ENCODE measurements at places on chromosomes 1 and 21.
A peak's percentile ranks its signal among the peaks of the same experiment; 100 is the strongest.

DNA sequence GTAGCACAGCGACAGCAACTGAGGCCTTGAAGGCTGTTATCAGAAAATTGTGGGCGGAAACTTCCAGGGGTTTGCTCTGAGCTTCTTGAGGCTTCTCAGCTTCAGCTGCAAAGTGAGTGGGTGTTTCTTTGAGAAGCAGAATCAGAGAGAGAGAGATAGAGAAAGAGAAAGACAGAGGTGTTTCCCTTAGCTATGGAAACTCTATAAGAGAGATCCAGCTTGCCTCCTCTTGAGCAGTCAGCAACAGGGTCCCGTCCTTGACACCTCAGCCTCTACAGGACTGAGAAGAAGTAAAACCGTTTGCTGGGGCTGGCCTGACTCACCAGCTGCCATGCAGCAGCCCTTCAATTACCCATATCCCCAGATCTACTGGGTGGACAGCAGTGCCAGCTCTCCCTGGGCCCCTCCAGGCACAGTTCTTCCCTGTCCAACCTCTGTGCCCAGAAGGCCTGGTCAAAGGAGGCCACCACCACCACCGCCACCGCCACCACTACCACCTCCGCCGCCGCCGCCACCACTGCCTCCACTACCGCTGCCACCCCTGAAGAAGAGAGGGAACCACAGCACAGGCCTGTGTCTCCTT, at the start of gene FASLG:
FASLG (plus strand) TSS at position 233 of the 583 bp plus-strand sequence; CDS start at position 332, 99 bp downstream.
- no peak for DNase-seq

DNA sequence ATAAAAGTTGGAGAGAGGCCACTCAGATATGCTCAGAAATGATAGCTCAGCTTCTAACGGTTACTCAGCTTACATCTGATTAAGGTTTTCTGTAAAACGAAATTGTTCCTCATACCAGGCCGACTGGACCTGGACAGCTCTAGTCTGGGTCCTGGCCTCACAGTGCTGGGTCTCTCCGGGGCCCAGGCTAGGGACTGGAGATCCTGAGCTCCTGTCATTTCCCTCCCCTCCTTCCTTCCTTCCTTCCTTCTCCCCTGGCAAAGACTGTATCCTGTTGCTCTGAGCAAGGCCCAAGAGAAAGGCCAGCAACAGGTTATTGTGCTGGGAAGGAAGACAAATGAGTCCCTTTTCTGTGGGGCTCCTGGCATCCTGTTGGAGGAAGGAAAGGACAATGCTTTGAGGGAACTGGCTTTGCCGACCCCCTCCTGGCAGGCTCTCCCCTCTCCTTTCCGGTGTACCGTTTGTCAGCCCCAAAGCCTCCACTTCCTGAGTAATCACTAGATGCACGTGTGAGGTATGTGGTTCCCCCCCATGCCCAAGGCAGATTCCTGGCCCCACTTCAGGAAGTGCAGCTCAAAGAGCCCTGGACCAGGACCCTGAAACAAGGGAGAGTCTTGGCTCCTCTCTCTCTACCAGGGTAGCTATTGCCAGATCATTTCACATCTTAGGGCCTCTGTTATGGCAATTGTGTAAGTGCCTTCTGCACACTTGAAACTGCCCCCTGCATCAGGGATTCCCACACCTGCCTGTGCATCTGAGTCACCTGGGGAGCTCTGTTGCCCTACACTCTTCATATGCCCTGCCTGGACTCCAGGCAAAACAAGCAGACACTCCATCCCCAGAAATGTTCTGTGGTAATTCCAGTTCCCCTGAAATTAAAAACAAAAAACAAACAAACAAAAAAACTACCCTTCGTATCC, 212.7 kb upstream of the FGGY start:
- DNase-seq, result no peak

DNA sequence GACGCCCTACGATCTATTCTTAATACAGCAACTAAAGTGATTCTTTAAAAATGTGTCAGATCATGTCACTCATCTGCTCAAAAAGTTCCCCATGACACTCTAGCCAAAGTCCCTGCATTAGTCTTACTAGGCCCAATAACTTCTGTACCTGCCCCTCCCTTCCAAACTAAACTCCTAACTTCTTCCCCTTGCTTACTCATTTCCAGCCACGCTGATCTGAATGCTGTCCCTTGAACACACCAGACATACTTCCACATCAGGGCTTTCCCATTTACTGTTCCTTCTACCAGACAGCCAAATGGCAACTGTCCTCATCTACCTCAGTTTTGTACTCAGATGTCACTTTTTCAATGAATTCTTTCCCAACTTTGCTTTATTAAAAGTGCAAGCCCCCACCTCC, 1.2 kb downstream of the PPT1 start:
- no peak for DNase-seq

GRCh38 chr1:245893025-245893424, 614.1 kb downstream of the SMYD3 start:
- DNase-seq, result no peak

- no peak for DNase-seq
These were observed 66.8 kb downstream of the SASS6 start for GRCh38 chr1:100065969-100066227.

GRCh38 chr21:29513535-29513934, 214.8 kb downstream of the BACH1 start:
- DNase-seq, result no peak

DNA sequence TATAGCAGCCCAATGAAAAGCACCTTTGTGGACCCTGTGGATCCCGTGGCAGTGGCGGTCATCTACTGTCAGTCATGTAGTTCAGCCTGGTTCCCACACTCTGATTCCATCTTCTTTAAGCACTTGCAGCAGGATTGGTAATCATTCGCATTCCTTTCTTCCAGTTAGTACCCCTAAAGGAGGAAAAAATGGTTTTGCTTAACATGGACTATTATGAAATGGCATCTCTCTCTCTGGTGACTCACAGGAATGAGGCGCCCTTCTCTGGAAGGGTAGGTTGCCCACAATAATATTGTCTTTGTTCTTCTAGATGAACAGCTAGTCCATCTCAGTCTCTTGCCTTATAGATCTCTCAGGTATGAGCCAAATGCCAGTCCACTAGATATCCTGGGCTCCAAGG, 127.9 kb upstream of the MROH9 start:
- DNase-seq, result no peak

- peak; percentile 78 for DNase-seq
These were observed 16.1 kb upstream of the STMN1 start for GRCh38 chr1:25922056-25922970.

DNA sequence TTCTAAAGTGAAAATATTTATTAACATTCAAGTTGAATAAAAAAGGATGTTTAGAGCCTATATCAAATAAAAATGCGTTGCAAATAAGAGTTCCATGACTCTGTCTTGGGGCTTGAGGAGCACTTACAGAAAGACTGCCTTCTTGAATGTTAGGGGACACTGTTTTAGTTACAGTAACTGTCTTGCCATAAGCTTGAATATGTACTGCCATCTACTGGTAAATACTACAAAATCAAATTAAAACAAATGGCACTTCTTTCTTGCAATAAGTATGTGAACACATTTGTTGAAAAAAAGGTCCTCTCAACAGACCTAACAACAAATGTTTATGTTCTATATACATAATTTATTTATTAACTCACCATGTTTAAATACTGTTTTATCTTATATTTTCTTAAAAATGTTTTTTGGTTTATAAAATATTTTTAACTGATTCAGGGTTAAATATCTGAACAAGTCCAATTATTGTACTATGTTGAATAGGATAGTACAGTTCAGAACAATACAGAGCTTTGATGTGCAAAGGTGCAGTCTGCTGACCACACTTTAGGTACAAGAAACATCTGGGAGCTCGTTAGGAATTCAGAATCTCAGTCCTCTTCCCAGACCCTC, 199.5 kb downstream of the LRRIQ3 start:
- peak; percentile 3 for DNase-seq

DNA sequence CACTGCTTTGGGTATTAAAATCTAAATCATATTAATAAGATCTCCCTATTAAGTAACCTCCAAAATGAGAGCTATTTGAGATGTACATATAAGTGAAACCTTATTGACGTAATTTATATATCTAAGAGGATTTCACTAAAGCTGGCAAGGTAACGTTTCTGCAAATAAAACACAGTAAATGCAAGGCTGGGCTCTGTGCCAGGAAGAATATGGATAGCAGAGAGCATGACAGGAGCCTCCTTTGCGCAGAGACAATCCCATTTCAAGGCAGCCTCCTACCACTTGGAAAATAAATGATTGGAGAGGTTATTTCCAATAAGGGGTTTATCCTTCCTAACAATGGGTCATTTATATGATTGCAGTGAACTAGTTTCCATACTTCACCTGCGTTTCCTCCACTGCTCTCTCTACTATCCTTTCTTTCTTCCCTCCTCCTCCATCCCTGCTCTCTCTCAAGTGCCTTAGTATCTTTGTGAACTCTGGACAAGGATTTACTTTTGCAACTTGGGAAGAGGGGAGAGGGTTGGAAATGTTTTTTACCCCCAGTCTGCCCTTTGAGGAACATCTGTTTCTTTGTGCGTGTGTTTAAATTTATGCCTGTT, 3.0 kb upstream of the NFIA start:
- peak; percentile 22 for DNase-seq

DNA sequence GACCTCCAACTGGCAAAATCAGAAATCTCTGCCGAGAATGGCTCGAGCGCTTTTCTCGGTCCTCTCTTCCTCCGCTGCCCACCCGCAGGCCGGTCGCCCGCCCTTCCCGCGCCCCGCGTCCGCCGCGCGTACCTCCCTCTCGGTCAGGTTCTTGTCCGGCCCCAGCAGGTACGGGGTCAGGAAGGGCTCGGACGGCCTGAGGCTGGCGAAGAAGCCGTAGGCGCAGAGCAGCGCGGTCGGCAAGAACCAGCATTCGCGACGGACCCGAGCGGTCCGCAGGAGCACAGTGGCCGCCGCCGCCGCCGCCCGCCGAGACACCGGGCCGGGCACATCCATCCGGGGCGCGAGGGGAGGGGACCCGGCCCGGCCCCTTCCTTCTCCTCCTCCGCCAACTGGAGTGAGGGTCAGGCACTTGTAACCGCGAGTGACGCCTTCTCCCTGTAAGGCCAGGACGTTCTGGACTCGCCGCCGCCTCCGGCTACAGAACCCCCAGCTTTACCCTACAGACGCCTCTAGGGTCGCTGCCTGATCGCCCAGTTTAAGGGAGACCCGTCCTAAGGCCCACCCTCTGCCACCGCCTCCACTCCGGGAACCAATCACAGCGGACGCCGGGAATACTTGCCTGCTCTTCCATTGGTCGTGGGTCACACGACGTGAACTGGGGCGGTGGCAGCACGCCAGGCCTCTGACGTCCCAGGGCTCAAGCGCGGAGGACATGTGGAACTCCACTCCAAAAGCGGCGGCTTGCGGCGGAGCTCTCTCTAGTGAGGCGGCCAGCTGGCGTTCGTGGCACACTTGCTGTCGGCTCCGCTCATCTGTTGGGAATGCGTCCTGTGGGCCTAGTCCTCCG, at the start of gene SLC19A2:
SLC19A2 (minus strand) TSS at position 514 of the 850 bp plus-strand sequence; CDS start at position 336, 178 bp downstream.
- peak; percentile 99 for DNase-seq

GRCh38 chr21:36087362-36088138, 17.7 kb downstream of the CBR1 start:
- DNase-seq, result no peak

GRCh38 chr1:4062560-4062959, 162.5 kb upstream of the C1orf174 start:
- DNase-seq, result no peak

GRCh38 chr1:246949956-246950355, 18.2 kb upstream of the AHCTF1 start:
- no peak for DNase-seq

DNA sequence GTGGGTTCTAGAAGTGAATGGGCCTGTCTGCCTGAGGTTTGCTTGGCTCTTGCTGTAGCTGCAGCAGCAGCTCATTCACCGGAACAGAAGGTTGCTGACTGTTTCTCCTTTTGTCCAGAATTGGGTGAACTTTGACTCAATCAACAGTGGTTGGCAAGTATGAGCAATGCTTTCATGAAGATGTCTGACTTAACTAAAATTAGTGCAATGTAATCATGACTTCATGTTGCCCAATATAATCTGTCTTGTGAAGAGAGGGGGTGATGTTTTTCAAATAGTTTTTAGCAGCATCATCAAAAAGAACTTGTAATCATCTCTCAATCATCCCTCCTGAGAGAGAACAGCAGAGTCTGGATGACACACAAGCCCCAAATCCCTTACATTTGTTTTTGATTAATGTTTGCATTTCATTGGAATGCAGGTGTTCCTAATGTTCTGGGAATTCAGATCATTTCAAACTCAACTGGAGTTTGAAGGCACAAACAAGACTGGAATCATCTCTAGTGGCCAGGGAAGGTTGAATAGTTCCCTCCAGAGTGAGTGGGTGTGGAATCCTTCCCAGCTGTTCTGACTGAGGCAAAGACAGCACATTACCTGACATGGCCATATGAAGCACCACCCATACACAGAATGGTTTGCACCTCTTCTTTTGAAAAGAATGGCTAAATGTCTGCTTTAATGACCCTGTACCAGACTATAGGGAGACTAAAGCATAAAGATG, 82.9 kb downstream of the HLX start:
- DNase-seq, result no peak

GRCh38 chr1:15944308-15945010, 31.4 kb downstream of the ZBTB17 start:
- no peak for DNase-seq

DNA sequence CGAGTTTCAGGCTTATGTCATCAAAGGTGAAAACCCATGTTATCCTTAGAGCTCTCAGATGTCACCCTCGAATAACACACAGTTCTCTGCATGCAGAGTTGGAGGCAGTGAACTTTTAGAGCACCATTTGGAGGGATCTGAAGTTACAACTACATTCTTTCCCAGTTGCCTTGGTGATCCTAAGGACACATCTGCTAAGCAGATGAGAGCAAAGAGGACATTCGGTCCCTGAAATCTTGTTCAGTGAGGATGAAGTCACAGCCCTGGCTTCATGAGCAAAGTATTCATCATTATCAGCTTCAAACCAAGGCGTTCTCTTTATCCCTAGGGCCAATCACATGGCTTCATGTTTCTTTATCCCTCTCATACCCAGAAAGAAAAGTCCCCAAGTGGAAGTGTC, 23.1 kb upstream of the MCOLN2 start:
- DNase-seq, result no peak

GRCh38 chr1:156999596-157000320, 45.8 kb downstream of the ARHGEF11 start:
- DNase-seq, result no peak

- DNase-seq, result no peak
These were observed 689 bp upstream of the ZNF644 start for GRCh38 chr1:91022518-91022929.

GRCh38 chr1:14949270-14949835, 204.2 kb upstream of the TMEM51 start:
- no peak for DNase-seq

DNA sequence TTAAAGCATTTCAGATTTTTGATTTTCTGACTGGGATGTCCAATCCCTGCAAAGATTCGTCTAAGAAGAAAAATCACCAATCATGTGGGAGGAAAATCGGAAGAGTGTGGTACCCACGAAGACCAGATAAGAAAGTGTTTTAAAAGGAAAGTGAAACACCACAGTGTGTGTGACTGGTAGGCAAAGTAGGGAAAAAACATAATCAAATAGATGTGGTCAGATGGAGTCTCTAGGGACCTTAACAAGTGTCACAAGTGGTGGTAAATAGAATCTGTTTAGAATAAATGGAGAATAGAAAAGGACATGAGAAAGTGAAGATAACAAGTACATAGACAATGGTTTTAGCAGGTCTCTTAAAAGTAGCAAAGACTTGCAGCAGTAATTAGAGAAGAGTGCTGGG, 154.6 kb downstream of the SLC30A10 start:
- no peak for DNase-seq

- no peak for DNase-seq
These were observed 66.1 kb upstream of the TMPRSS2 start for GRCh38 chr21:41573902-41574690.

Data from SHP77 (cell line).